HTR-8/SVneo (cell line): ENCODE measurements at places on chromosomes 2 and 18.

- no peak for DNase-seq
Observed at GRCh38 chr18:3454365-3455089, 4.6 kb downstream of the TGIF1 start.

DNA sequence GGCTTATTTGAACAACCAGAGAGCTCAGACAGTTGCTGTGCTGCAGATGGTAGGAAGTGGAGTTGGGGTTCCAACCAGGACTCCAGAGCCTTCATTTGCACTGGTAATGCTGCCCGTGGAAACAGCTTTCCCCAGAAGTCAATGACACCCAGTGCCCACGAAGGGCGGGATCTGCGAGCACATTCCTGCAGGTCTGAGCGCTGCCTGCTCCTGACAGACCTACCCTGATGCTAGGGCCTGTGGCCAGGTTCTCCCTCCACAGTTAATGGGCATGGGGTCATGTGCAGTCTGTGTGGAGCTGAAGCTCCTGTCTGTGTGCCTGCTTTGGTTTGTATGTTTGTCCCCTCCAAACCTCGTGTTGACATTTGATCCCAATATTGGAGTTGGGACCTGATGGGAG lies 299.0 kb upstream of the HS6ST1 start:
- no peak for DNase-seq

DNA sequence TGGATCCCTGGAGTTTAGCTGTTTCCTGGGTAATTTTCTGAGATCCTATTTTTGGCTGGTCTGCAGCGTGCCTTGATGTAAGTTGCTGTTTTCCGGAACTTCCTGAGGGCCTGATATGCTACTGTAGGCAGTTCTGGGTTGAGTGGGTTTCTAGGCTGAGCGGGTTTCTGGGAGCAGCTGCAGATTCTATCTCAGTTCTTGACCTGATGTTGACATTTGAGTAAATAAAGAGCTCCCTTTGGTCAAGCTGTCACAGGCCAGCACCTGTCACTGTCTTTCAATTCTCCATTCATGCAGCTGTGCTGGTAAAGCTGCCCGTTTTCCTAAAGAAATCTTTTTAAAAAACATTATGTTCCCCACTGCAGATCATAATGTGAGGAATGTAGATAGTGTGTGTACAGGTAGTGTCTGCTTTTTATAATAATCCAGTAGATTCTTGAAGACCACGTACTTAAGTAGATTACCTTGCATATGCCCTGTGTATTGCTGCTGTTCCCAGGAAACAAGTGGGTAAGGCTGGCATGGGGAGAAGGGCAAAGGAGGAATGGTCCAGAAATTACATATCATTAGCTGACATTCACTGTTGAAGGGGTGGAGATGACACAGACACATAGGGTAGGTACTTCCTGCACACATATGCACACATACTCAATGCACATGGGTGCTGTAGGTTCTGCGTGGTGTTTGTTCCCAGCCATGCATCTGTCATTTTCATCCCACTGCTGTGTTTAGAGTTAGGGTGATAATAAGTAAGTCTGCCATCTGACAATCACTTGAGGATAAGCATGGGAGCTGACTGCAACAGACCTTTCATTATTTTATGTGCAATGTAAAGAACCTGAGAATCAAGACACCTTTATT lies 25.9 kb downstream of the CD28 start:
- DNase-seq: no peak

- no peak for DNase-seq
Observed at GRCh38 chr2:127431408-127432023, 13.3 kb downstream of the PROC start.

DNA sequence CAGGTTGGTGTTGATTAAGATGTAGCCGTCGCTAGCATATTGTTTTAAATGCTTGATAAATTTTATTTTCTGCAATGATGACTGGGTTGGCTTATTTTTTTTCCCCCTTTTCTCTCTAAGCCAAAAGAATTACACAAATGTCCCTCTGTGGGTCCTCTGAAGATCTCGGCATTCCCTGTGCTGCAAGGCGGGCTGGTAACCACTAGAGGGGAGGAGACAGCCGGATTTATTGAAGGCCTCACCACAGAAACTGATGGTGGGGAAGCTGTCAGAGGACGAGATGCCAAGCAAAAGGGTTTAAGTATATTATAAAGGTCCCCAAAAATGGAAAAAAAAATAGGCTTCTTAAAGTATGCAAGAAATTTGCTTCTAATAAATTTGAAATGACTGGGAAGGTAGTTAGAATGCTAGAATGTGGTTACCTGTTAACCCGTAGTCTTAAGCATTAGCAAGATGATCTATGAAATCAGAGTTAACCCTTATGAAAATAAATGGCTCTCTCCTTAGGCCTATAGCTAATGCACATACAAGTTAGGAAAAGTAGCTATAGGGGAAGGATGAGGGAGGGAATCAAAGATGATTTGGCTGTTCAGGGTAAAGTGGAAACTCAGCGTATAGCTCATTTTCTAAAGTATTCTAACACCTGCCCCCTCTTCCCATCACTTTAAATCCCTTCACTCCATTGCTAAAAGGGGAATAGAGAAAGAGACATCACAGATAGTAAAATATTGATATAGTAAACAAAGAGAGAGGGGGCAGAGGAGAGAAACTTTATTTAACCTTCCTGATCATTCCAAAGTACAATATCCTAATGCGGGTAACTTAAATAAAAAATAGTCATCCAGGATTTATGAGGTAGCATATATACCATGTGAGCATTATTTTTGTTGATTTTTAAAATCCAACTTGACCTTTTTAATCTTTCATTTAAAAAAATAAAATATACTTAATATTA lies 894.5 kb upstream of the POU3F3 start:
- no peak for DNase-seq

DNA sequence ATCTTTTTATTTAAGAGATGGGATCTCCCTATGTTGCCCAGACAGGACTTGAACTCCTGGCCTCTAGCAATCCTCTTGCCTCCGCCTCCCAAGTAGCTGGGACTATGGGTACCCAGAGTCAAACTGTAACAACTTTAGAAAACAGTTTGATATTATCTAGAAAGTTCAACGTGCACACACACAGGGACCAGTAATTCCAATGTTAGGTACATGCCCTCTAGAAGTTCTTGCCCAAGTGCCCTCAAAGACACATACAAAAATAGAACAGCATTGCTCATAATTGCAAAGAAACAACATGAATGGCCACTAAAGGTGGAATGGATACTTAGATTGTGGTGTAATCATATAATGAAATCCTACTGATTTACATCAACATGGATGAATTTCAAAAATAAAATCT lies 12.6 kb upstream of the LPIN2 start:
- no peak for DNase-seq

GRCh38 chr18:34399892-34400291 lies 175.2 kb upstream of the NOL4 start:
- DNase-seq: no peak

DNA sequence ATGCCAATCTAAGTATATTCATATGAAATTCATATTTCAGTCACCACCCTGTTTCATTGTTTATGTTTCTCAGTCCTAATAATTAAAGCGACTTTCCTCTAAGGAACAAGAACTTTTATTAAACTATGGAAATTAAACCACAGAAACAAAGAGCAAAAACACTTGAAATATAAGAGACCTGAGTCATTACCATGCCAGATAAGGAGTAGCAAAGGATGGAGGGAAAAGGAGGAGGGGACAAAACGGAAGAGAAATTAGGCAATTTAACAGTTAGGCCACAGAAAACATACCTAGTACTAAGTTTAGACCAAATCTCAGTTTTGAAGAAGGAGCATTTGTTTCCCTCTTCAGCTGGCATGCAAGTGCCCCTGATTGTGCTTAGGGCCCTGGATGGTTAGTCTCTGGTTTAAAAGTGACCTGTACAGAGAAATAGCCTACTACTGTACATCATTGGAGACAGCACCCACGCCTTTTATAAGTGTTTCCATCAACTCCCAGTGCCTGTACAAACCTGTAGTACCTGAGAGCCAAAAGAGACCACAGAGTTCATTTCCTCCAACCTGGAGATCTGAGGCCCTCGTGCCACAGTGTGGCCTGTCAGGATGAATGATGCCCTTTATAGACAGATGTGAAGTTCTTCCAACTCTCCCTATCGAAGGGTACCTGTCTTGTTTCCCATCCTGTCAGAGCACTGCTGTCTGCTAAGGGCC lies 74.5 kb downstream of the SPATS2L start:
- DNase-seq: peak; percentile 56

- no peak for DNase-seq
Observed at GRCh38 chr2:232541195-232541960, 1.9 kb downstream of the CHRNG start.

DNA sequence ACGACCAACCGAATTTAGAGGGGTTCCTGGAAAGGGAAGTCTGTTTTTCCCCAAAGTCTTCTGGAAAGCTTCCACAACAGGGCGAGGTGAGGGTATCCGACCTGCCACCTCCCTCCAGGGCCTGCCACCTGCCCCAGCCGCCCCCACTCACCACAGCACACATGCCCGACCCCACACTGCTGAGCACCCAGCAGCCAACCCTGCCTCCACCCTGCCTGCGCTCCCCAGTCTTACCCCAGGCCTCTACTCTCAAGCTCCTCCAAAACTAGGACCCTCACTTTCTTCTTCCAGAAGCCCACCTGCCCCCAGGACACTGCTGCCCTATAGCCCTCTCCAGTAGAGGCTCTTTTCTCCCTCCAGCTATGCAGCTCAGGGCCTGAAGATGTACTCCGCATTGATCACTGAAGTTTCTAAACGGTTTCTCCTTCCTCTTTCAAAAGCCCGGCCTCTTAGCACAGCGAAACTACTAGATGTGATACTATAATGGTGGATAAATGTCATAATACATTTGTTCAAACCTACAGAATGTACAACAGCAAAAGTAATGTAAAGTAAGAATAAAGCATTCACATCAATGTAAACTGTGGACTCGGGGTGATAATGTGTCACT lies 128.8 kb upstream of the SLC1A4 start:
- DNase-seq: no peak

DNA sequence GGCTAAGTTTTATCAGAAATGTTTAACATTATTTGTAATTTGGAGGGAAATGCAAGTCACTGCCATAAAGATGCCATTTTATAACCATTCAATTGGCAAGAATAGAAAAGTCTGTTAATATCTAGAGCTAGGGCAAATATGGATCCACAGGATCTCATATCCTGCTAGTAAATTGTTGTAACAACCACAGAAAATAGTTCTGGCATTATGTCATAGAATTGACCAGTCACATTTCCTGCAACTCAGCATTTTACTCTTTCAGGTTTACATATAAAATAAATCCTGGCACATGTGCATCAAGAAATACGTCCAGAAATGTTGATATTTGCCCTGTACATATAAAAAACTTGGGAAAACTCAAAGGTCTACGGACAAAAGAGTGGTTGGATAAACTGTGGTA lies 32.9 kb downstream of the OSBPL6 start:
- DNase-seq: peak; percentile 62

GRCh38 chr18:58359620-58360019 lies 269.3 kb downstream of the ALPK2 start:
- DNase-seq: no peak

DNA sequence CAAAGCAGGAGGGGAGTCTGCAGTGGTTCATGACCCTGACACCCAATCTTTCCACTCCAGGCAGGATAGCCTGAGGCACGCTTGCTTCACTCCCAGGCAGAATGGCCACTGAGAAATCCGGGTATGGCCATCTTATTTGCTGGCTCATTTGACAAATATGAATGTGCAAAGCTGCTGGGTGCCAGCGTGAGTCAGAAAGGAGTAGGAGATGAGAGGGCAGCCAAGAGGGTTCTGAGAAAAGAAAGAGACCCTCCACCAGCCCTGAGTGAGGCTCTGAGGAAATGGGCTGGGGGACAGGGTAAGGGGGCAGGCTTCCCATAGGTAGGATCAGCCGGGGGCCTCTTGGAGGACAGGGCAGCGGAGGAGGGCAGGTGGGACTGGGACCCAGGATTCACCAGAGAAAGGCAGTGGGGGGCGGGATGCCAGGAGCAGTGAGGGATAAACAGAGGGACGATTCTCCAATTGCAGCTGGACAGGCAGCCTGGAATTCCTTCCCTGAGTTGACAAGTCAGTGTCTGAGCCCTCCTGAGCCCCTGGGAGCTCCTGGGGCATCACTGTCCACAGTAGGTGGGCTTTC lies 15.2 kb downstream of the RAMP1 start:
- DNase-seq: peak; percentile 85

DNA sequence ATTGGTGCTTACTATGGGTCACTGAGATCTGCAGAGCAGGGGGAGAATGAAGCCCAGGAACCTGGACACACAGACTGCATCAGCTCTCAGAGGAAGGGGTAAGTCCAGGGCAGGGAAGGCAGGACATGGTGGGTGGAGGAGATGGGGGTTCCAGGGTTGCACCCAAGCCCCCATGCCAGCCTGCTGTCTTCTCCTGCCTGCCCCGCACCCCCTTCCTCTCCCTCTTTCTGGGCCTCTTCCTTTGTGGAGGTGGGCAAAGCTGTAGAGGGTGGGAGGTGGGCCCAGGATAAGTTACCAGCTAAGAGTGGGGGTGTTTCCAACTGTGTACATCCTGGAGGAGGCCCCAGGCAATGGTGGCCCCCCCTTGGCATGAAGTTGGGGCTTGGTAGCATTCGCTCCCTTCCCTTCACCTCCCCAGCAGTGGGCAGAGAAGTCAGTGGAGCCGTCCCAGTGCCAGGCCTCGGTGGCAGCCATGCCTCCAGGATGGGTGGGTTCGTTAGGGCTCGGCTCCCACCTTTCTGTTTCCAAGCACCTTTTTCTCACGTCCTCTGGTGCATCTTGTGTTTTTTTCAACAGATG lies 132.2 kb downstream of the CLIP4 start:
- DNase-seq: no peak

GRCh38 chr18:13328213-13328612 lies 109.7 kb downstream of the LDLRAD4 start:
- no peak for DNase-seq

GRCh38 chr2:145157036-145157675 lies 637.2 kb upstream of the ZEB2 start:
- DNase-seq: no peak

DNA sequence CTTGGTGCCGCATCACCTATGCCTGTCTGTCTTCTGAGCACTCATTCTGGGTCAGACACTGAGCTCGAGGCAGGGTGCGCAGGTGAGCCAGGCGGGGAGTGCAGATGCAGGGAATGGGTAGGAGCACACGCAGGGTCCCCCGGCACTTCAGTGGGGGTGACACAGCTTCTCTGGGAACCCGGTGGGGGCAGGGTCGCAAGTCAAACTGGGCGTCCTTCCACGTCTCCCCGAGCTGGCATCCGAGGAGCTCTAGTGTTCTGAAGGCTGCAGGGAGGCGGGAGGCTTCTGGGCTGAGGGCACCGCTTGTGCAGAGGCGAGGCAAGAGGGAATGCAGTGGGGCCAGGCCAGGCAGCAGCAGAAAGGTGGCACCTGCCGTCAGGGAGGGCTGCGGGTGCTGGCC lies 86.0 kb downstream of the DGKD start:
- DNase-seq: no peak
